DMS79 treated with DMSO at 0.1 percent for 48 hours (cell line): ENCODE measurements at places on chromosomes 3 and 15.
A peak's percentile ranks its signal among the peaks of the same experiment; 100 is the strongest.

DNA sequence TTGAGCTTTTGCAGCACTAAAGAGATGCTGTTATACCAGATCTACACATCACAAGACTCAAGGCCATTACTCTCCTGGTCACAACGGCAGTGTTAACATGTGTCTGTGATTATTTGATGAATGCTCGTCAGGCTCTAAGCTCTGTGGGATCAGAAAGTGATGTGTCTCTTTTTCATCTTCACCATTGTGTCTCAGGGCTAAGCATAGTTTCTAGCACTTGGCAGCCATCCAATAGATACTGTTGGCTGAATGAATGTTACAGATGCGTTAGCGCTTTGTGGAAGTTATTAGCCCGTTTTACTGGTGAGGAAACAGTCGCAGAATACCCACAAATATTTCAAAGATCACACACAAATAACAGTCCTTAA is 1.2 kb upstream of the FAM81A start:
- DNase-seq, result peak; percentile 19

- peak; percentile 68 for DNase-seq
Measured at GRCh38 chr3:31732548-31732947, 199.8 kb downstream of the STT3B start.

DNA sequence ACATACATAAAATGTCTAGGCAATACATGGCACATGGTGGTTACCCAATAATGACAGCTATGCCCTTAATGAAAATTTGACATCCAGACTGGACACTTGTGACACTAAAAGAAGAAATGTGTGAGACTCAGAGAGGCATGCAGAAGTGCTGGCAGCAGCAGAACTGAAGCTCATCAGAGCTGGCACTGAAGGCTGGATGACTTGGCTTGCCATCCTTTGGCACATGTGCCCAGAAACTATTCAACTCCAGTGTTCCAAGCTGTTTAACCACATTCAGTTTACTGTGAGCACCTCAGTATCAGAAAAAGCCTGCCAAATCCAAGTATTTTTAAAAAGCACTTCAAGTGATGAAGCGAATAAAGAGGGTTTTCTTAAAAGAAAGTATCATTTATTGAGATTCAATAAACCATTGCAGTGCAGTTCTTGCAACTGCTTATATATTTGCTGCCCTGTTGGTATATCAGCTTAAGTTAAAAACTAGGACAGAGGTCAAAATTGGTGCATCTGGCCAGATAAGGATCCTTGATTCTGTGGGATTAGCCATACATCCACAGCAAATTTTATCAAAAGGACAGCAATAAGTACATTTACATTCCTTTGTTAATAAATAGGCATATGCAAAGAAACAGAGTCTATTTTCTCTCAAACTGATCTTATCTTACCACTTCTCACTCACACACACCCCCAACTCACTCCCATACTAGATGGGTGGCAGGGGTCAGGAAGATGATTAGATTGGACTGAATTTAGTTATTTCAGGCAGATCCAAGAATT is 15.8 kb downstream of the IGSF11 start:
- DNase-seq, result no peak

GRCh38 chr3:125098611-125099291 is 43.0 kb upstream of the HEG1 start:
- DNase-seq, result no peak

- DNase-seq, result no peak
Measured at GRCh38 chr3:170244576-170244975, 22.4 kb downstream of the PRKCI start.

DNA sequence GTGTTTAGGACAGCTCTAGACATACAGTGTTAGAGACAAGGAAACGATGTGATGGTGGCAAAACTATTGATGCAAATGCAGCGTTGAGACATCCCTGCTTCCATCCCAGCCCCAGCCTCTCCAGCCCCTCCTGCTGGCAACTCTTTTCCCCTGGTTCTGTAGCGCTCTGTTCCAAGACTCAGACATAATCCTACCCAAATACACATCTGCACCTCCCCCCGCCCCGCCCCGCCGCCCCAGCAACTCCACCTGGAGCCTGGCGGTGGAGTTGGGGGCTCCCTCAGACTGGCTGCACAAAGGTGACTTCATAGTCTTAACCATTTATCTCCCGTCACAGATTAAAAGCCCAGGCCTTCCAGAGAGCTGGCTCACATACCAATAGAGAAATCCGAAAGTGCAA is 7.2 kb upstream of the SEC22A start:
- DNase-seq, result no peak

GRCh38 chr3:123102826-123103225 is 36.0 kb downstream of the PDIA5 start:
- no peak for DNase-seq

- DNase-seq, result no peak
Measured at GRCh38 chr15:68400066-68400456, 31.9 kb downstream of the ITGA11 start.

- DNase-seq, result peak; percentile 22
Measured at GRCh38 chr15:68335251-68335650, 57.7 kb downstream of the FEM1B start.

DNA sequence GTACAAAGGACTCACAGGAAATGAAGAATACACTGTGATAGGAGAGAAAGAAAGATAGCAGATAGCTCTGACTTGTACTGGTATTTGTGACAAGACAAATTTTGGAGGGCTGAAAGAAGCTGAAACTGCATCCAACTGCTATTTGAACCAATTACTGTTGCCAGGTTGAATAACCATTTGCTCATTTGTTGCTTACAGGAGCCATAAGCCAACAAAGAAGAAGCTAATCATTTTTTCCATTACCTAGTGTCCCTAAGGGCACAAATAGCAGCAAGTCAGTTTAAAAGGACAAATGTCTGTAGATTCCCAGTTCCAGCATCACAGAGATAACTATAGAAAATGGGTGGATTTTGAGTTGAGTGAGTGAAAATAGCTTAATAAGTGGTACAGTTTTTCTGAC is 376.9 kb upstream of the ARPP21 start:
- DNase-seq, result no peak

DNA sequence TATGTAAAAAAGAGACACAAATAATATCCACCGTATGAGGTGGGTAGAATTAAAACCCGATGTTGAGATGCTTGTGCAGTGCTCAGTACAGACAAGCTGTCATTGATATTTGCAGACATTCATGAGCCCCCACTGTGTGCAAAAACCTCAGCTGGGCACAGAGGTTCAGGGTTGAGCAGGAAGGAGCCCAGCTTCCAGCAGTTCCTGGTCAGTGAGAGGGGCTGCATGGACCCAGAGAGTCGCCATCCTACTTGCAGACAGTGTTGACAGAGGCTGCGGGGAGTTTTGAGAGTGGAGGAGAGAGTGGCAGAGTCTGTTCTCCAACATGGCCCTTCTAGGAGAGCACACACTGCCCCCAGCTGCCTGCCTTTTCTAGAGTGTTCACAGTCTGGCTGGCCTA is 6.1 kb upstream of the LTF start:
- DNase-seq, result no peak

DNA sequence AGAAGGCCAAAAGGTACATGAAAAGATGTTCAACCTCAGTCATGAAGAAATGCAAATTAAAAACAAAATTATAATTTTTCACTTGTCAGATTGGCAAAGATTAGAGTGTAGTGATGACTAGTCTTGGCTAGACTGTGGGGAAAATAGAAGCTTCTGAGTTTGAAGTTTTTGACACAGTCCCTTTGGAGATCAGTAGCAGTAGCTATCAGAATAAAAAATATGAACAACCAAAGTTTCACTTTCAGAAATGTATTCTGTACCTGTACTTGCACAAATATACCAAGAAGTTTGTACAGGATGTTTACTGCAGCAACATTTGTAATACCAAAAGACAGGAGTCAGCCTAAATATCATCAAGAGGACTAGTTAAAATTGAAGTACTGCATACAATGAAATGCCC is 14.1 kb downstream of the ATP2C1 start:
- no peak for DNase-seq

- no peak for DNase-seq
Measured at GRCh38 chr3:69212411-69213160, 90.2 kb upstream of the LMOD3 start.

GRCh38 chr3:72445827-72446217 is 402.4 kb downstream of the SHQ1 start:
- DNase-seq, result no peak

DNA sequence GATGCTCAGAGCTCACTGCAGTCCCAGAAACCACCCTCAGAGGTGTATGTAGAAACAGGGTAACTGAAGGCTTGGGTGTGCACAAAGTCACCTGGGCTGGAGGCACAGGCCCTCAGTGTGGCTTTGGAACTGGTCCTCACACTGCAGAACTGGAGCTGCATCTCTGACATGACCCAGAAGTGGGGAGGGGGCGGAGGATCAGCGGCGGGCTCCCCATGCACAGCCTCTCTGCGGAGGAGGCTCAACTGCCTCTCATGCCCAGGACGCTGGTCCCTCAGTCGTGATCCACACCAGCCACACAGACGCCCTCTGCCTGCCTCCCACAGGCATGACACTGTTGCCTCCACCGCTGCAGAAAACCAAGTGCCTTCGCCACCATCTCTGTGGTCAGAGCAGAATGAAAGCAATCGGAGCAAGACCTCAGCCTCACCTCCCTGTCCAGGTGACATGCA is 73.7 kb downstream of the TM2D3 start:
- DNase-seq, result peak; percentile 6

GRCh38 chr15:76114561-76114960 is 54.8 kb downstream of the TMEM266 start:
- DNase-seq, result no peak

GRCh38 chr3:176574786-176575185 is 622.5 kb downstream of the TBL1XR1 start:
- DNase-seq, result no peak

- peak; percentile 49 for DNase-seq
Measured at GRCh38 chr15:90929246-90930019, 2.9 kb downstream of the HDDC3 start.

- peak; percentile 55 for DNase-seq
Measured at GRCh38 chr15:89399238-89400115, 64.9 kb upstream of the POLG start.

GRCh38 chr3:24185738-24186384 is 240.8 kb downstream of the NR1D2 start:
- DNase-seq, result no peak

DNA sequence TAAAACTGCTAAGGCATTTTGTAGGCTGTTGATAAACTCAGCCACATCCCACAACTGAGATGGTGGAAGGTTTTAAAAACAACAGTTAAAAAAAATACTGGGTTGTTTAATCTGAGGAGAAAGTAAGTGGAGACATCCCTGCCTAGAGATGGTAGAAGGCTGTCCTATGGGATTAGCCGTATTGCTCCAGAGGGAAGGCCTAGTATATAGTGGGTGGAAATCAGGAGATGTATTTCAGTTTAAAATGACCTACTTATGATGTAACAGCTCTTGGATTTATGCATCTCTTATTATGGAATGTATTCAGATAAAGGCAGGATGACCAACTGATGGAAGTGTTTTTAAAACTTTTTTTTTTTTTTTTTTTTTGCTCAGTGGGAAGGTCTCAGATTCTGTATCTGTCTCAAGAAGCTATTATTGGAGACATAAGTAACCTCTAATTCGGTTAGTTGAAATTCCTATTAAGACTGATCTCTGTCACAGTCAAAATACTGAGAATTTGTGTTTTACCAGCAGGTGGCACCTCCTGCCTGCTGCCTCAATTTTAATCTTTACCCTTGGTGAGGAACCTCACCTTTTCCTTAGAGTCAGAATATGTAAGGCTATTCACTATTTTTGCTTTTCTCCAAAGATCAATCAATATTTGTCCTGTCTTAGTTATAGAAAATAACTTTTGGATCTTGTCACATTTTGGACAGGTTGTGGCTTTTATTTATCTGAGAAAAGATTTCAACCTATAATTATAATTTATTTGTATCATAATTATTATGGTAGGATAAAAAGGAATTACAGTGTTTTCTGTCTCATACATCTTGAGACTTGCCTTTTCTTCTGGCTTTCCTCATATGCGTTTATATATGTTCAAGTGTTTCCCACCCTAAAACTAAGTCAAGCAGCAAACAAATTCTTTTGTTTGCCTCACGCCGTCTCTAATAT is 63.0 kb downstream of the VPS8 start:
- DNase-seq, result peak; percentile 46

DNA sequence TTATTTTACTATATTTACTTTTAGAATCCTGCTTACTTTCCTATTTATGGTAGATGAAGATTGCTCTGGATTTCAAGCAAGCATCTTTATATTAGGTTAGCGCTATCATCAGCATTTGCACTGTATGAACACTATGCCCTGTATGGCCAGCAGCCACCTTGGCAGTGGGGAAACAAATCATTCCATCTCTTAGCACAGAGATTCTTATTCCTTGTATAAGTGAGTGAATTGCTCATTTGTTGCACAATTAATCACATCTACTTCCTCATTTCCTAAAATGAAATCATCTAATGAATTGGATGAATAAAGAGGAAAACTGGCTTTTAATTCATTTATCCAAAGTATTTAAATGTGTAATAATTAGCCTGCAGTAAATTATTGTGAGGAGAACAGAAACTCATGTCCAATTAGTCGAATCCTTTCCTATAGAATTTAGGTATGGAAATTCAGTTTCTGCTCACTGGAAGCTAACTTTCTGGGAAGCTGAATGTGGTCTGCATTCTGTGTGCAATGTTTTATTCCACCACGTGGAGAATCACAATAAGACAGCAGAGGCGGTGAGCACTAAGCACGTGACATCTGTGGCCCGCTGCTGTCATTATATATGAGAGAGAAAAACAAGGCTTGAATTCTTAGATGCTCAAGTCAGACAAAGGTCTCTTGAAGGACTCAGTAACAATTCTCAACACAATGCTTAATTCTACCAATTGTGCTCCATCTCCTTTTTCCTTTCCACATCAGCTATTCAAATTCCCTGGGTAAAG is 93.4 kb downstream of the PEX5L start:
- DNase-seq, result no peak

DNA sequence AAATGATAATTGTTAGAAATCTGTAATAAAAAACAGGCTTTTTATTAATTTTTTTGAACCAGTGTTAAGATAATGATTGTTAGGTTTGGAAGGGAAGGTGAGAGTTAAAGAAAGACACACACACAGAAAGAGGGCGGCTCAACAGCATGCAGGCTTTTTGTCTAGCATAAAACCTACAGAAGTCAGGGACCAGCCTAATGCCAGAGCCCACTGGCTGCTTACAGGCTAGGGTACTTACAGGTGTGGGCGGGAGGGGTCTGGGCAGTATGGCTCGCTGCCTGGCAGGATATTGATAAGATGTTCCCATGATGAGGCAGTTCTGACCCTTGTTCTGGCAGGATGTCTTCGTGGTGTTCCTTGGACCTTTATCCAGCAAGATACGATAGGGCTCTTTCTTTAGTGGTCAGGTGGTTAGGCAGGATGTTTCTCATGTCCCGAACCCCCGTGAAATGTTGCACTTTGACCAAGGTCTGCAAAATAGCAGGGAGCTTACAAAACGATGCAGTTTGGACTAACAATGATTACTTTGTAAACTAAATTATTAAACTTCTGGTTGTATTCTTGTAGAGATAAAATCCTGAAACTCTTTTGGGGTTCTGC is 84.7 kb downstream of the DCUN1D1 start:
- DNase-seq, result no peak

GRCh38 chr3:111087924-111088469 is 16.4 kb downstream of the NECTIN3 start:
- no peak for DNase-seq

DNA sequence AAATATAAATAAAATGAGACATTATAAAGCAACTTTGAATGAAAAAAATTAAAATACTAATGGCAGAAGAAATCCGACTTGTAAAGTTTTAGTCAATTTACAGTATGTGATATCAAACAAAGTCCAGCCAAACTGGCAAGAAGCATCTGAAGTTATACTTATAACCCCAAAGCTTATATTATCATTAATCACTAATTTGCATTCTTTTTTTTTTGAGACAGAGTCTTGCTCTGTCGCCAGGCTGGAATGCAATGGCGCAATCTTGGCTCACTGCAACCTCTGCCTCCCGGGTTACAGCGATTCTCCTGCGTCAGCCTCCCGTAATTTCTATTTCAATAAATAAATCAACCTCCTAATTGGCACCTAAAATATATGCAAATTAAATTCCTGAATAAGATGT is 80.1 kb downstream of the AQR start:
- no peak for DNase-seq
